ENCODE measurements at places on chromosomes 16 and 17.

- no peak for DNase-seq
Measured at GRCh38 chr16:22031483-22032083, 23.7 kb downstream of the MOSMO start.

GRCh38 chr17:40500190-40500589, 1.2 kb downstream of the TNS4 start:
- no peak for DNase-seq

GRCh38 chr17:69227541-69227940, 1.1 kb downstream of the ABCA10 start:
- no peak for DNase-seq

GRCh38 chr17:33583518-33584417, 290.7 kb upstream of the ASIC2 start:
- no peak for DNase-seq

GRCh38 chr17:77542011-77542410, 401.2 kb downstream of the SEC14L1 start:
- DNase-seq: no peak

- DNase-seq: no peak
Measured at GRCh38 chr16:51815523-51815922, 664.5 kb upstream of the SALL1 start.

- no peak for DNase-seq
Measured at GRCh38 chr17:983921-984320, 4.3 kb upstream of the NXN start.
